ENCODE measurements at places on chromosomes 12 and 14.

DNA sequence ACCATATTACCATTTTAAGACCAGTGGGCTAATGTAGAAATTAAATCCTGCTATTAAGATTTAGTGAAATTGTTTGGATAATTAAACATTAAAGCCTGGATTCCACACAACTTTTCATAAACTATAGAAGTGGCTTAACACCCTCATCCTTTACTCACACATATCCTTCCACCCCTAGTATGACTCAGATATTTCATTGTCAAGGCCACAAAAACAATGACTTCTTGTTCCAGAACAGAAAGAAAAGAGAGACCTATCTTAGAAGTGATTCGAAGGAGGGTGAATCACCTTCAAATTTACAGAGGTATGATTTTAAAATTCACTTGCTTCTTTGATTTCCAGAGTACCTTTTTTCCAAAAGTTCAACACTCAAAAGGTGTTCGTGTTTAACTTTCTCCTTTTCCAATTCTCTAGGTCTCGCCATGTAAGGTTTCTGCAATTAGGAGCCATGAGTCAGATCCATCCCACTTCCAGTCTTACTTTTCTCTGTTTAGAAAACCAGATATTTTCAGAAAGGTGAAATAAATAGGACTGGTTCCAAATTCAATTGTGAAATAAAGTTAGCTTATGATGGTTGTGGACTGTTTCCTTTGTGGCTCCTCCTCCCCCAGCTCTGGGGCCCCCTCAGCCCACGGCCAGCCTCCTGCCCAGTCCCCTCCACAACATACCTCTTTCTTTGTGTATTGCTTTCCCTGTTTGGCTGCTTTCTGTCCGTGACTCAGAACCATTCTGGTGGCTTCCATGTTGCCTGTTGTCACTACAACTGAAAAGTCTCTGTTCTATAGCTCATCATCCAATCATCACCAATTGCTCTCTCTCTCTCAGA is 24.6 kb upstream of the MGP start:
- DNase-seq: no peak

DNA sequence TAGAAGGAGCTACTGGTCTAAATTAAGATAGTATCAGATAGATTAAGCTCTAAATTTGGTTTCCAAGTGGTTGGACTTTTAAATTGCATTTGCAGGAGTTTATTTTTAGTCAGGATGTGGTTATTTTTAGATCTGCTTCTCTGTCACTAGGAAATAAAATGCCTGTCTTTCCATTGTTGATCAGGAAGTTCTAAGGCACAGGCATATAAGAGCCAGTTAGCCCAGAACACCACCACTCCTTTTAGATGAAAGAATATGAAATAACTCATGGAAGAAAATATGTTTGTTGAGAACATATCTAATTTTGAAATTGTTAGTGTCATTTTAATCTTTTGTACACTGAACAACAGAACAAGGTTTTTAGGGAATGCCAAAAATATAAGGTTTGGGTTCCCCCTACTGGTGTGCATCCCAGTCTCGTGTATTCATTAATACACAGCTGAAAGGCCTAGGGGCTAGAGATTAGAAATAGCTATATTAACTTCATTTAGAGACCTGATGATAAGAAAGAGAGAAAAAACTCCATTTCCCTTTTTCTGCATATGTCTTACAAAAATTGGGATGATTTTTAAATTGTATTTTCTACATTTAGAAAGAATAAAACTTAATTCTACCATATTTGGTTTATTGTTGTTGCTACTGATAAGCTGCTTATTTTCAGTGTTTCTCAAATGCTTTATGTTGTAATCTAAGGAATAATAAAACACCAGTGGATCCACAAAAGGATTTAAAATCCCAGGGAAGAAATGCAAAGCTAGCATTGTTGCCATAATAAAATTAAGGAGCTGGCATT is 67.2 kb downstream of the RIC8B start:
- DNase-seq: peak; percentile 51

GRCh38 chr14:90450667-90451066 is 53.8 kb downstream of the CALM1 start:
- no peak for DNase-seq

DNA sequence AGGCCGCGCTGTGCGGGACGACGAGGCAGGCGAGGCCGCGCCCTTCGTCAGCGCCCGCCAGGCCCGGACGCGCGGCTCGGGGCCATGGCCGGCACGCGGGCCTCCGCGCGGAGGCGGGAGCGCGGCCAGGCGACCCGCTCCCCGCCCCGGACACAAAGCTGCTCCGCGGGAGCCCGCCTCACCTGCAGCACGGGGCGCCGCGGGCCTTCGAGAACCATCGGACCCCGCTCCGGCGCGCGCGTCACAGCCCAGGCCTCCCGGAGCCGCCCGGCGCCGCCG is 342 bp downstream of the DICER1 start:
- no peak for DNase-seq

DNA sequence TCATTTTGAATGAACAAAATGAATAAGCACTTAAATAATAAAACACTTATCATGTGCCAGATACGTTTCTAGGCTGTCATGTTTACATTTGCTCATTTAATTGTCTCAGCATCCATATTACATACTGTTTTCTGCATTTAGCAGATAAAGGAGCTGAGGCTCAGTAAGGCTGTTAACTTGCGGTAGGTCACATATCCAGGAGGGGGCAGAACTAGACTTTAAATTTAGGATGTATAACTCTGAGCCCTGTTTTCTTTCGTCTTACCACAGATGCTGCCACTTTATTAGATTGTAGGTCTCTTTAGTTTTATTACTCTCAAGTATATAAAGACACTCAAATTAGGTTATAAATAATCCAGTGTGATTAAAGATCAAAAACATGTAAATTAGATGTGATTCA is 17.7 kb downstream of the IRAK4 start:
- DNase-seq: peak; percentile 54

GRCh38 chr12:113747017-113747416 is 219.1 kb downstream of the RBM19 start:
- no peak for DNase-seq

GRCh38 chr14:23433457-23433856 is 2.0 kb downstream of the MYH7 start:
- no peak for DNase-seq

GRCh38 chr14:105098316-105098715 is 33.1 kb upstream of the GPR132 start:
- no peak for DNase-seq
